NCI-H2081 treated with DMSO at 0.1 percent for 48 hours (cell line): ENCODE measurements at places on chromosomes 7 and 10.

DNA sequence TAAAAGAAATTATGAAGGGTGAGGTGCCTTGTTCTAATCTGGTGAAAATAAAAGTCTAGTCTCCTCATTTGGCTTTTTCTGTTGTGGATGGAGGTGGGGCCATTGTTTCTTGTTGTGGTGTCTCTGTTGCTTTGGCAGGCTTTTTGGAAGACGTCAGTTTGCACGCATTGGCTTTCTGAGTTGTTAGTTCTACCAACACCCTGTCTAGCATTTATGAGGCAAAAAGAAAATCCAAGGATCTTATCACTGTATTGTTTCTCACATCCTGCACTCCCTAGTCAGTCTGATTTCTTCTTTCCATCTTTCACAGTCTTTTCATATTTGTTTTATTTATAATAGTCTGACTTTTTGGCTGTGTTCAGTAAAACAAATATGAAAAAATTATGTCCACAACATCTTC is 898.3 kb downstream of the REEP3 start:
- DNase-seq, result no peak

GRCh38 chr7:88071994-88072714 is 138.1 kb downstream of the ADAM22 start:
- no peak for DNase-seq

DNA sequence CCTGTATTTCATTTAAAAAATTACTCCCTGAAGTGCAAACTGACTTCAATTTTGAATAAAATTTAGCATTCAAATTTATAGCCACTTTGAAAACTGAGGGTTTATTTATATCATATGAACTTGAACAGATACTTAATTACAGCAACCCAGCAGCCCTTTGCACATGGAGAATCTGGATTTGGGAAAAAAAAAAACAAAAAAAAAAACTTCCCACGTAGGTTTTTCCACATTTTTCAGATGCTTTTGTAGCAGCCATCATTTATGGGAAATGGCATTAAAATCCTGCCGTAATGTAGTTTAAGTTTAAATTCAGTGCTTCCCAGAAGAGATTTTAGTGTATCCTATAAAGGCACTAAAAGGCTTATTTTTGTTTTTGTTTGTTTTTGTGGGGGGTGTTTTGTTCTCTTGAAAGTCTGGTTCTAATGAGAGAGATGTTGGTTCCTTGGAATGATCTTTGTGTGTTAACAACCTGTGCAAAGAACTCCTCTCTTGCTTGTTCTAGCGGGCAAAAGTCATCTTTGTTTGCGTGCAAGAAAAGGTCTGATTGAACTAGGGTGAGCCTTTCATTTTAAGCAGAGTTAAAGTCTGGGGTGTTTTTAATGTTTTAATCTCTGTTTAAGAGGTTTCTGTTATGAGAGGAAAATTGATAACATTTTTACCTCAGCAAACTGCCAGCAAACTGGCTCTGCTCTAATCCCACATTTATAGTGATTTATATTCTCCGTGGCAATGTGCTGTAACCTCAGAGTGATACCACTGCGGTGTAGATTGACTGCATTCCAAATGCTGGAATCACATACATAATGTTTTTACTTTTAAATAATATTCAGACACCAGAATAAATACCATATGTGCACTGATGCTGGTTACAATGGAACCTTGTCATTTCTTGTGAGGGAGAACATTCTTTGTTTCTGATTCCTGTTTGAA is 105.5 kb downstream of the WNT2 start:
- DNase-seq, result no peak

DNA sequence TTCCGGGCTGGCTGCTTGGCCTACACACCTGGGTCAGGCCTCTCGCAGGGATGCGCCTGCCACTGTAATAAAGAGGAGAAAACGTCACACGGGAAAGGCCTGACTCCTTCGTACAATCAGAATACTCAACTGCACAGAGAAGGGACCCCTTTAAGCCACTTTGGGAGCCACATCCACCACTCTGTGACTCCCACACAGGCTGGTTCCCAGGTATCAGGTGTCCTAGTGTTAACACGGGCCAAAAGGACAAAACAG is 5.8 kb upstream of the ZNF736 start:
- no peak for DNase-seq

- no peak for DNase-seq
Observed at GRCh38 chr7:121198502-121198901, 130.3 kb upstream of the WNT16 start.

- DNase-seq, result no peak
Observed at GRCh38 chr7:123643495-123644441, 11.9 kb upstream of the LMOD2 start.

DNA sequence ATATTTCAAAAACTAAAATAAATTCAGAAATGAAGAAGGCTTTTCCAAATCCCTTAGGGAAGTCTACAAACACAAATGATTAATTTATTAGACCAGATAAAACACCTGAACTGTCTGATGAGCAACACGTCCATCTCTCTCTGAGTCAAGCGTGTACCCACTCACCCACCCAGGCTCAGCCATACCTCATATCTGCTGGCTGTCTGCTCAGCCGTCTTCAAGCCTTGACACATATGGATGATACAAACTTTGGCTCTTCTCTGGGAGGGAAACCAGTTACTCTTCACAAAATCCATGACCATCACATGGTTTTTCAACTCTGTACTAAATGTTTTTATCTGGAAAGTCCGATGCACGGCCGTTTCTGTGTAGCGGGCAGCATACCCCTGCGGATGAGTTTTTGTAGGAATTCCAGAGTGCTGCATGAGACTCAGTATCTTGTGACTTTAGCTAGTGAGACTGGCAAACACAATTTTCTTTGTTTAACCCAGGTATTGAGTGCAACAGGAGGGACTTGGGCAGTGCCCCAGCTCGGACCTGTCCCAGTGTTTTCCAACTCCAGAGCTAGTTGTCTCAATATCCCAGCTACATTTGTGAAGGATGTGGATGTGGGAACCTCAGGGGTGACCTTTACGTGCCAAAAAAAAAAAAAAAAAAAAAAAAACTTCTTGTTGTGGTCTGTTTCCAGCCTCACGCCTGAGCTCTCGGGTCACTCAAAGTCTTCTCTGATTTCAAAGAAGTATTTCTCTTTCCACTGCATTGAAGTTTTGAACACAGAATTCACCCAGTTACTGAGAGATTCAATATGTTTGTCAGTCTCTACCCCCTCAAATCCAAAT is at the start of gene C10orf90:
Gene C10orf90 (minus strand): TSS at position 638 of the 839 bp plus-strand sequence. CDS start 213 bp downstream, at position 425.
- no peak for DNase-seq

GRCh38 chr10:58481569-58482109 is 31.0 kb upstream of the BICC1 start:
- no peak for DNase-seq

DNA sequence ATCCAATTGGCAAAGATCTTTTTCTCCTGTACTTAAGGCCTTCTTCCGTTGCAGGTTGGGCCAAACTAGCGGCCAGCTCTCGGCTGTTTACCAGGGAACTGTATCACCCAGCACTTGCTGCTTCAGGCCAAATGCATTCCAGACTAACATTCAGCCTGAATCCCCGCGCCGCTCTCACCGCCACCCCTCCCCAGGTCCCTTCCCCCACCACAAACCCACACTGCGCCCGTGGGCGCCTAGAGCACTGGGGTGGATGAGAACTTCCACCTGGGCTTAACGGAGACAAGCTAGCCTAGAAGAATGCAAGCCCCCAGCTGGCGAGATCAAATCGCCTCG is 676 bp downstream of the TCAF1 start:
- no peak for DNase-seq
